ENCODE measurements at places on chromosomes 12 and 14.

- DNase-seq, result no peak
Observed at GRCh38 chr12:81797100-81797499, 38.0 kb upstream of the PPFIA2 start.

DNA sequence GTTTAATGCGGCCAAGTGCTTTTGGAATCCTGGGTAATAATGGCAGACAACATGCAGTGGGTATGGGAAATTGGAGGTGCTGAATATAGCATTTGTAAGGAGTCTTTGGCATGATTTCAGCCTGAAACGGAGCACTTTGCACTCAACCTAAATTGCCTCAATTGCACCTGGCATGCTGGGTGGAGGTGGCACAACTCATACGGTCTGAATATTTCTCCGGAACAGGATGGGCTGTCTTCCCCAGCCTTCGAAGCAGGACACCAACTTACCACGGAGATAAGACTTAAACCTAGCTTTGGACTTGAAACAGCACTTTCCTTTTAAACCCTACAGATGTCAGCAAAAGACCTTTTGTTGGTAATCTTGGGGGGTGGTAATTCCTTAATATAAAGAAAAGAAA is 153.7 kb upstream of the SRRM4 start:
- DNase-seq, result no peak

- no peak for DNase-seq
Observed at GRCh38 chr12:14560904-14561574, 6.6 kb downstream of the PLBD1 start.

GRCh38 chr12:131231032-131231980 is 277.6 kb downstream of the ADGRD1 start:
- DNase-seq, result no peak

DNA sequence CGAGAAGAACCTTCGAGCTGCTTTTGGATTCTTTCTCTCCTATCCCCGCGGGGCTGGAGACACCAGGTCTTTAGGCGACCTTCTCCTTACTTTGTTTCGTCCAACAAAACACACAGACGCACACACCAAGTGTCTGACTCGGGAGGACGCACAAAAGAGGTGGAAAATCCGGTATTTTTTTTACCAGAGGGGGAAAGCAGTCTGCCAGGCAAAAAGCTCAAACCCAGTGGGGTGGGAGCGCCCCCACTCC is 2.1 kb downstream of the SIX4 start:
- DNase-seq, result no peak

- no peak for DNase-seq
Observed at GRCh38 chr14:104146651-104147345, 8.4 kb downstream of the KIF26A start.
